ENCODE measurements at places on chromosomes 7 and 10.

GRCh38 chr10:125662584-125662983, 20.4 kb downstream of the TEX36 start:
- no peak for DNase-seq

GRCh38 chr10:119190954-119191785, 12.6 kb upstream of the PRDX3 start:
- no peak for DNase-seq

DNA sequence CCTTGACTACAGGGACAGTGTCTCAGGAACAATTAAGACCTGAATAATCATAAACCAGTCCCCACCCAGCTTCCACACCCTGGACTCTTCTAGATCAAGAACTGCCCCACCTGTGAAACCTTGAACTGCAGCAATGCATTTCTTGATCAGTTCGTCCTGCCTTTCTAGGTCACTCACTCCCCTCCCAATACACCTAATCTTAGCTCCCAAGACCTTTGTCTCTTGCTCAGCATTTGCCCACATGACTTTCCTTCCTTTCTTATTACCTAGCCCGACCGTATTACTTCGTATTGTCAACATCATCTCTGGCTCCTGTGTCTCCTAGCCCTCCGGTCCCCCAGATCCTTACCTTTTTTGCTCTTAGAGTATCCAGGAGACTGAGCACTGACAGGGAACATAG, 5.5 kb upstream of the NAMPT start:
- DNase-seq = no peak

DNA sequence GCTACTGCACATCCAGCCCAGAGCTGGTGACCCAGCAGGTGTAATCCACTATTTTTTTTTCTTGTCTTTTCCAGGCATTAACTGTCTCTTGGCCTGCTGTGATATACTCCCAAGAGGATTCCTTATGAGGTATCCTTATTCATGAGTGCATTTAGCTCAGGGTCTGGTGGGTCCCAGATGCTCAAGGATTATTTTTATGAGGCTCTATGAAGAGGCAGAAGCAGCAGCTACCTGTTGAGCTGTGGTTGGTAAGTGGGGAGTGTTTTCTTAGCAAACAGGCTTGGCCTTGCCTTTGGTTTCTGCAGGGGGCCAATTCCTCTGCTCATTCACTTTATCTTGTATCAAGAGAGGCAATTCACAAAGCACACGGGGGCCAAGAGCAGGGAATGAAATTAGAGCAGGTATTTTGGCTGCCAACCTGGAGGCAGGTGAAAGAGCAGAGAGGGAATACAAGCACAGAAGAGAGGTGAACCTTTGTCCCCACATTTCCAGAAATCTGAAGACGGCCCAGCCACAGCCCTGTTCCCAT, 221.6 kb downstream of the TMEM178B start:
- no peak for DNase-seq

GRCh38 chr7:51067757-51068156, 248.9 kb downstream of the COBL start:
- DNase-seq = no peak

DNA sequence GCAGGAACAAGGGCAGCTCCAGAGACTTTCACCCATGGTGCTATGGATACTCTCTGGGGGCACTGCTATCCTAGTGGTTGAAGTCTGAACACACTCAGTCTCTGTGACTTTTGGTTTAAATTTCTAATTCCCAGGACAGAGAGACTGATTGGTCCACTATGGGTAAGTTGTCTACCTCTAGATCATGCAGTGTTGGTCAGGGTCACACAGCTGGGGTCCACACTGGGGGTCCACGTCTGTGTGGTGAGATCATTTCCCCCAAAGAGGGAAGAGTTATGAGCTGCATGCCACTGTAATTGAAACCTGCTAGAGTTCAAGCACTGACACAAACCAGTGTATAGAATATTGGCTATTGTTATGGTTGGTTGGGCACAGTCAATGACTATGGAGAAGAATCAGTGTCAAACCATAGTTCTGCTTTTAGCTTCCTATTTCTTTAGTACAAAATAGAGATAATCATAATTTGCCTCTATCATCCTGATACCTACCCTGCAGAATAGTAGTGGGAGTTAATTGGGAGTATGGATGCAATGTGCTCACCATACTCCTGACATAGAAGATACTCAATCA, 101.6 kb downstream of the PRTFDC1 start:
- no peak for DNase-seq

DNA sequence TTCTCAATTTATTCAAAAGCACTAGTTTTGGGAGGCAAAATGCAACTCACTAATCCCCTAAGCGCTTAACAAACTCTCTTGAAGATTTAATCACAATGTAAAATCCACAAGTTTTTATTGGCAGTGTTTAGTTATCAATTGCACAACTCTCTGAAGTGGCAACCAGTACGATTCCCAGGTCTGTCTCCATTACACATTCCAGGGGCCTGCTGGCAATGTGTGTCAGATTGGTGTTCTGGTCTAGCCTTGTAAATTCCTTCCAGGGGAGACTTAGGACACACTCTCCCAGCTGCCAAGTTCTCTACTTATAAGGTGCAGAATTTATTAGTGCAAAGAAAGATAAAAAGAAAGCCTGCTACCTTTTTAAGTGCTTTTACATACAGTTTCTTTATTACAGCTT, 164.7 kb upstream of the HPS1 start:
- DNase-seq = no peak

DNA sequence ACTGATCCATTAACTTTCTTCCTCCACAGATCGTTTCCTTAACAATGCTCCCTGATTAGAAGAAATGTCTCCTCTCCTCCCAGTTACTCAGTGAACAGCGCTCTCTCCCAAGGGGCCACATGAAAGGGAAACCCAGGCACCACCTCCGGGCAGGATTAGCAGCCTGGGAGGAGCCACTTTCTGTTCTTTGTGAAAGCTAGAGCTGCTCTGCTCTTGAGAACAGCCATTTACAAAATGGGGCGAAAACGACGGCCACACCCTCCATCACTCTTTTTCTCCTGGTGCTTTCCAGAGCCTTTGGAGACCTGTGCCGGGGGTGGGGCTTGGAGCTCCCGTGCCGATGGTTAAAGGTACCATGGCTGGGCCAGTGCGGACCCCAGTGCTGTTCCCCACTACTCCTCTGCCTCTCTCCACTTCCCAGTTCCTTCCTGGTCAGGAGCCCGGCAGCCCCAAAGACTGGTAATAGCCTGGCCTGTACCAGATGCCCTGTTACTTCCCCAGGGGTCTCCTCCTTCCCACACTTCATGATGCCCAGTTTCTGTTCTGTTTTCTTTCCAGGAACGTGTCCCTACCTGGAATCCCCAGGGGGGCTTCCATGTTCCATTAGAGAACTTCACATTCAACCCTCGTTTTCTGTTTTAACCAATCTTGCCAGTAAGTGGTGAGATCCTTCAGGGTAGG, 402.9 kb upstream of the GALNT17 start:
- DNase-seq = no peak

DNA sequence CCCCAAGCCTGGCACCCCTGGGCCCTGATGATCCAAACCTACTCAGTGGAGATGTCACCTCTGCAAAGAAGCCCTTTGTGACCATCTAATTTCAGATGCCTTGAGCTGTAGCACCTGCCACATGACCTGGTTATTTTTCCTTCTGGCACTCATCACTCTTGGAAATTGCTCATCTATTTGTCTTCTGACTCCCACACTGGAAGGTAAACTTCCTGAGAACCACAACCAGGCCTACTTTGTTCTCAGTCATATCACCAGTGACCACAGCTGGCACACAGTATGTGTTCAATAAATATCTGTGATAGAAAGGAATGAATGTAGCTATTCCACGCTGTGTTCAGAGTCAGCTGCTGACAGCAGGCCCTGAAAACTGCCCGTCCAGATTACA, 97.1 kb downstream of the SH3PXD2A start:
- no peak for DNase-seq

- DNase-seq = no peak
Measured at GRCh38 chr10:97074256-97075145, 111.3 kb downstream of the SLIT1 start.

DNA sequence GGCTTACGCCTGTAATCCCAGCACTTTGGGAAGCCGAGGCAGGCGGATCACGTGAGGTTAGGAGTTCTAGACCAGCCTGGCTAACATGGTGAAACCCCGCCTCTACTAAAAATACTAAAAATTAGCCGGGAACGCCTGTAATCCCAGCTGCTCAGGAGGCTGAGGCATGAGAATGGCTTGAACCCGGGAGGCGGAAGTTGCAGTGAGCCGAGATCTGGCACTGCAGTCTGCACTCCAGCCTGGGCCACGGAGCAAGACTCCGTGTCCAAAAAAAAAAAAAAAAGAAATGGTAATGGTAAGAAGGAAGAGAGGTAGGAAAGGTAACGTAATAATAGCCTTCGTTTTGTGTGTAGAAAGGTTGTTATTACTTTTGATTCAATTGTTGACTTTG, 1.2 kb downstream of the HSPA14 start:
- peak; percentile 71 for DNase-seq

- no peak for DNase-seq
Measured at GRCh38 chr7:76069238-76069638, 21.3 kb downstream of the MDH2 start.

DNA sequence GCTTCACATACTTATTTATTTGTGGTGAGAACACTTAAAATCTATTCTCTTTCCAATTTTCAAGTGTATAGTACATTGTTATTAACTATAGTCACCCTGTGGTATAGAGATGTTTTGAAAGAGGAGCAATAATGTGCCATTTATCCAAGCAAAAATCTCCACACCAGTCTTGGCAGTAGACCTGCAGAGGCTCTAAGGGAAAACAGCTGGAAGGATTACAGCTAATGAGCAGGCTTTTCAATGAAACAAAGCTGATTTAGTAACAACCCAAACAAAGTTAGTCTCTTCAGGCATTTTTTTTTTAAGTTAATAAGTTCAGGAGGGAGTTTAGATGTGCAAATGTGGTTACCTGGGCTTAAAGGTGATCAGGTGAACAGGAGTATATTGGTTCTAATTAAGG, 101.9 kb downstream of the EVX1 start:
- DNase-seq = no peak

GRCh38 chr10:26438534-26439341, 597 bp downstream of the APBB1IP start:
- peak; percentile 94 for DNase-seq

GRCh38 chr10:100000109-100000644, 9.6 kb downstream of the DNMBP start:
- no peak for DNase-seq

DNA sequence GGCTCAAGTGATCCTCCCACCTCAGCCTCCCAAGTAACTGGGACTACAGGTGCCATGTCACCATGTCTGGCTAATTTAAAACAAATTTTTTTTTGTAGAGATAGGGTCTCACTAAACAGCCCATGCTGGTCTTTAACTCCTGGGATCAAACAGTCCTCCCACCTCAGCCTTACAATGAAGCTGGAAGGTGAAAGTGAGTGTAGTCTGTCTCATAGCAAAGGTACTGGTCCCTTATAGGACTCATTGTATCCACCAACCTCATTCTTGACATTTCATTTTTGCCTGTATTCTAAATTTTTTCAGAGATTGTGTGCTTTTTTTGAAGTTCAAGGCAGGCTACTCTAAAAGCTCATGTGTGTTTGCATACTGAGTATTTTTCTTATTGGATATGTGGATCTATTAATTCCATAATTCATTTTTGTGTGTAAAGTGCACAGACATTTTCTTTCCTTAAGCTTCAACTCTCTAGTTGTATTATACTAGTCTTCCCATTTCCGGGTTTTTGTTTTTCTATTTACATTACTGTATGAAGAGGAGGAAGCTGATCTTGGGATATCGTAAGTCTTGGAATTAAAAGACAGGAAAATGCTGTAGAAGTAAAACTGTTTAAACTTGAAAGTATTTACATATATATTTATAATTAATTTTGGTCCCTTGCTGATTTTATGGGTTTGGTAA, 13.3 kb downstream of the KMT2E start:
- DNase-seq = no peak

GRCh38 chr10:85600744-85601081, 765.9 kb downstream of the GRID1 start:
- DNase-seq = no peak

DNA sequence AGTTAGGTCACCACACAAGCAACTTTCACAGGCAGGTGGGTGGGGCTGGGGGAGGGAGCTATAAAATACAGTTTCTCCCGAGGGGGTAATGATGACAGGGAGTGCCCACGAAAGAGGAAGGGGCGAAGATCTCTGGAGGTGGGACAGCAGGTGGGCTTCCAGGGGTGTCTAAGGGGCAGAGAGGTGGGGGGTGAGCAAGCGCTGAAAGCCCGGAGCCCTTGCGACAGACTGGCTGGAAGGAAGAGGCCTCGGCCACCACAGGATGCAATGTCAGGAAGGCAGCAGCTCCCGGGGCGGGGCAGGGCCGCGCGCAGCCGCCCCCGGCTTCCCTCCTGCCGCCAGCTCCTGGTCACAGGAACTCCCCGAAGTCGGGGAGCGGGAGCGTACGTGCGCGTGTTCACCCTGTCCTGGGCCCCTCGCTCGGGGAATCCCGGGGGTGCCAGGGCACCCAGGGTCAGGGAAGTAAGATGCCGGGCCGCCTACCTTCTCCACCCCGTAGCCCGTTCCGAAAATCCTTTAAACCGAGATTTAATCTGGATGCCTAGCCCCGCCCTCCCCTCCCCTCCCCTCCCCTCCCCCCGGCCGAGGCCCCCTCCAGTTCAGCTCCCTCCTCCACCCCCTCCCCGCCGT, 105.2 kb upstream of the PPIF start:
- DNase-seq = peak; percentile 93

DNA sequence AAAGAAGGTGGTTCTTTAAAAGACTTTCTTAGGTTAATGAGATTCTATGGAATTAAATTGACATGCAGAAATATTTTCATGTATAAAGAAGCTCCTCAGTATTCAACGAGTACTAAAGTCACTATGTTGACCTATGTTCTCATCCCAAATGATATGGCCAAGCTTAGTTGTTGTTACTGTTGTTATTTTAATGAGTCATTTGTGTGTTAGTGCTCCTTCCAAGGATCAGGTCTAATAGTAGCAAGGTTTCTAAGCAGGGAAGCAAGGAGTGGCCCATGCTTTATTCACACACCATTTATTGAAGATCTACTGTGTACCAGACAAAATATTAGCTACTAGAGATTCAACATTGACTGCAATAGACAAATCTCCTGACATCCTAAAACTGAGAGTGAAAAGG, 41.9 kb downstream of the LRRN3 start:
- DNase-seq = no peak

DNA sequence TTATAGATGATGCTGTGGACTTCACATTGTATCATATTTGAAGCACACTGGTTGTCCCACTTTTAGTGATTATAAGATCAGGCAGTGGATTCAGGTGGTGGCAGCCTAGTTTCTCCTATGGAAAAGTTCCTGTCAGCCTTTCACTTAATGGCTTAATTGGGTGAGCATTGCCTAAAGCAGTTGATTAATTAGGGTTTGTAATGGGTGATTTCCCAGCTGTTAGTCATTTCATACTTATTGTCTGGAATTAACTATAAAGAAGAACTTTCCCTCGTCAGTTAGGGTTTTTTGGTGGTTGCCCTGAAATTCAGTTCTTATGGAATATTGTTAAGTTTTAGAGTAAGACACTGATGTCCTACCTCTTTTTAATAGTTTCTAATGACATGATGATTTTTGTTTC, 78.8 kb downstream of the SLC25A40 start:
- DNase-seq = no peak

DNA sequence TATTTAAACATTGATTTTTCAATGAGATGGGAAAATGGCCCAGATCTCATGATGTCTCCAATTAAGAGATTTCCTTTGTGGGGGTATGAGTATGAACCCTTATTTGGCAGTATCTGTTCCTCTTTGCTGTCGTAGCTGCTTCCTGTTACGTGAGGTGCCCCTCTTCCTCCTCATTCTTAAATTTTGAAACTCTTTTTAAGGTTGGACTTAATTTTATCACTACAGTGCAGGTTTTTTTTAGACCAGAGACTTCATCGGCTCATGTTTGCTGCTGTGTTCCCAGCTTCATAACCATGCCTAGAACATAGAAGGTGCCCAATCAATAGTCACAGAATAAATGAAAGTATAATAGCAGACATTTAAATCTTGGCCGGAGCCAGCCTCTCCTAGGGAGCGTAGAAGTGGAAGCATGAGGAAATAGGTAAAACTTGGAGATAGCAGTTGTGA, 2.4 kb downstream of the MIOS start:
- DNase-seq = no peak

All from spleen (tissue), 13 donors.